NCI-H1436 (cell line): ENCODE measurements at places on chromosomes 4 and X.
A peak's percentile ranks its signal among the peaks of the same experiment; 100 is the strongest.

GRCh38 chr4:168496834-168497233 lies at the start of gene PALLD:
Gene PALLD, plus strand, starts transcription at chr4:168497052.
- no peak for DNase-seq

- no peak for DNase-seq
These were observed 1387.6 kb downstream of the STIM2 start for GRCh38 chr4:28248269-28248668.

GRCh38 chr4:1366371-1367229 lies 19.6 kb downstream of the UVSSA start:
- DNase-seq, result no peak

- no peak for DNase-seq
These were observed 132.1 kb upstream of the NEIL3 start for GRCh38 chr4:177177541-177178081.

GRCh38 chr4:147336252-147336651 lies 144.6 kb upstream of the EDNRA start:
- DNase-seq, result no peak

DNA sequence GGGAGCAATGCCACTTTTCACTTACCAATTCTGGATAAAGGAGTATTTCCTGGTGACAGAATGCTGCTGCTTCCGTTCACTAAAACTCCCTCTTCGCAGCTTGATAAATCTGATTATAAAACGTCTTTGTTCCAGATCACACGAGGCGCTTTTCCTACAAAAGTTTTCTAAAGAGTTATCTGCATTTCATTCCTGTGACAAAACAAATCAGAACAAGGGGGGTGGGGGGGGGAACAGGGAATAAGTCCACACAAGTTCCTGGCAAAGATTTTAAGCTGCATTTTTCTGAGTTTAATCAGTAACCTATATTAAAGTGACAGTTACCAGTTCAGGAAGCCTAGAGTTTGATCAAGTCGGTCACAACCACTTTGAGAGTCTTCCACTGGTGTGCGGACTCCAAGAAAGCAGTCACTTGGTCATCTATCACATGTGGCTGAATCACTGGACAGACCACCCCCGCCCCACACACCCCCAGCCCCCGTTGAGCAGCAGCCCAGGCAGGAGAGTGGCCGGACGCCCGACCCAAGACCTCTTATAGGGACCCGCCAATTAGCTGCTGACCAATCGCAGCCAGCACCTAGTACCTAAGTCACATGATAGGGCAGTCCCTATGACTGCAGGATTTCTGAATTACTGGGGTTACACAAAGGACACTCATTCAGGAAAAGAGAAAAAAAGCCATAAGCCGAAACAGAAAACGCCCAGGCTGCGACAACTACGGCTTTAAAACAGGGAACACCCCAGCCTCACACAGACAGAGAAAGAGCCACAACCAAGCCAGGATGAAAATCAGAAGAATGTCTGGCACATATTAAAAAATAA lies 569.3 kb upstream of the DIPK2B start:
- DNase-seq, result no peak

DNA sequence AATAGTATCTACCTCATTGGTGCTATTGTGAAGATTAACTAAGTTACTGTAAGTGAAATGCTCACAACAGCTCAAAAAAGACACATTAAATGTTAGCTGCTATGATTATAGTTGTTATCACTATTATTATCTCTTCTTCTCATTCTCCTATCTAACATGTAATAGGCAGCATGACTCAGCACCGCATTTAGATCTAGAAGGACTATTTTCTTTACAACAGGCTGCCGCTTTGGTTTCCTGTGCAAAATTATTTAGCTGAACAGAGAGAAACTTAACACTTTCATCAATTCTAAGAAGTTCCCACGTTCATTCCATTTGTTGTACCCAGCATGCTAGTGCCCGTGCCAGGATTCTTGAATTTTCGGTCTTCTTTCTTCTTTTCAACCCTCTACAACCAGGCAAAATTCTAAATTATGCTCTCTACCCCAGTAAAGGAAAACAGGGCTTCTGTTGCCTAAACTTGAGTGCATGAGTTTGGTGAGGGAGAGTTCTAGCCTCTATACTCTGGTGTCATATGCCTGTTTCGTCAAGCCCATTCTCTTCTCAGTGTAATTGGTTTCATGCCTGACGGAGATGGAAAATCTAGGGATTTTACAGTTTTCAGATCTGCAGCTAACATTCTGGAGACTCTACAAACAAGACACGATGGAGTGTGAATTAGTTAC lies 378.9 kb downstream of the PPP1R2C start:
- DNase-seq, result no peak

DNA sequence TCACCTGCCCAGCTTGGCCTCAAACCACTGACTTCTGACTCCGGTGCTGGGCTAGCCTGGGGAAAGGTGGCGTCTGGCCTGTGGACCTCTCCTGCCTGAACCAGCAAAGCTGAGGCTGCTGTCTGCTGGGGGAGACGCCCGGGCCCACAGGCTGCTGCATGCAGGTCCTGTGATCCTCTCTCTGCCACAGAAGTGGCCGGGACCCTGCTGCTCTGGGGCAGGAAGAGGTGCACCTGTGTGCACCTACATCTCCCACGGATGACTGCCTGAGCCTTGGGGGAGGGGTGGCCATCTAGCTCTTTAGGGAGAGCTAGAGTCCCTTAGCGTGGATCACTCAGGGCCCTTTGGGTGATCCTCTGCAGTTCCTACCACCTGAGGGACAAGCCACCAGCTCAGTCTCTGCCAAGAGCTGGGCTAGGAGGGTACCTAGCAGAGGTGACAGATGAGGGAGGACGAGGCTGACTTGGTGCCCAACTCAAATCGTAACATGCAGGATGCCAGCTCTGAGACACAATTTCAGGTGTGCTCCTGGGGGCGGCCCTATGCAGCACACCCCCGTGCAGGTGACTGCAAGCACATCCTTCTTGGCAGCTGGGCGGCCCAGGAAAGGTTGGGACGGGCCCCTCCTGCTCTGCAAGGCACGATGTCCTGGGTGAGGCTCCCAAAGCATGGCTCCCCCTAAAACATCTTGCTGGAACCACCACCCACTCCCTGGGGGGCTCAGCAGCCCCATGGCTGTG lies 22.5 kb downstream of the LETM1 start:
- no peak for DNase-seq

DNA sequence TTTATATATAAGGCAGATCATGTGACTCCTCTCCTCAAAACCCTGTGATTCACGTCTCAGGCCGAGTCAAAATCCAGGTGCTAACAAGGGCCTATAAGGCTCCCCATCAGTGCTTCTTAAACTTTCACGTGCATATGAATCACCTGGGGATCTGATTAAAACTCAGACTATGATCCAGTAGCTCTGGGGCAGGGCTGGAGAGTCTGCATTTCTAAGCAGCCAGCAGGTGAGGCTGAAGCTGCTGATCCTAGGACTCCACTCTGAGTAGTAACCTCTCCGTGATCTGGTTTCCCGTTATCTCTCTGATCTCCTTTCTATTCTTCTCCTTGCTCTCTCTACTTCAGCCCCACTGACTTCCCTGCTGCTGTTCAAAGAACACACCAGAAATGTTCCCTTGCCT lies 252.4 kb upstream of the RPS6KA3 start:
- DNase-seq, result no peak

DNA sequence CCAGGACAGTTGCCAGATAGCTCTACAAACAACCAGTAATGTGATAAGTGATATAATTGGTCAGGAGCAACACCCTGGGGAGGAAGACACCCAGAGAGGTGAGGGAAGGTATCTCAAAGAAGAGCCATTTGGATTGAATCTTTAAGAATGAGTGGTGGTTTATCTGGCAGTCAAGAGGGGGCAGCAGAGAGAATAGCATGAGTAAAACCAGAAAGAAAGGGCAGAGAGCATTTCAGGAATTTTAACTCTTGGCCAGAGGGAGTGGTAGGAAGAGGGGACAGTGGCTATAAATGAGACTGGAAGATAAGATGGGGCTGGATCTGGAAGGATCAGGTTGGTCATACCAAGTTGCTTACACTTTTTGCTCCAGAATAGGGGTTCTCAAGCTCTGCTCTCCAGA lies 5.9 kb upstream of the SEPTIN6 start:
- DNase-seq, result peak; percentile 37

GRCh38 chr4:16067515-16067914 lies 16.3 kb downstream of the PROM1 start:
- no peak for DNase-seq

DNA sequence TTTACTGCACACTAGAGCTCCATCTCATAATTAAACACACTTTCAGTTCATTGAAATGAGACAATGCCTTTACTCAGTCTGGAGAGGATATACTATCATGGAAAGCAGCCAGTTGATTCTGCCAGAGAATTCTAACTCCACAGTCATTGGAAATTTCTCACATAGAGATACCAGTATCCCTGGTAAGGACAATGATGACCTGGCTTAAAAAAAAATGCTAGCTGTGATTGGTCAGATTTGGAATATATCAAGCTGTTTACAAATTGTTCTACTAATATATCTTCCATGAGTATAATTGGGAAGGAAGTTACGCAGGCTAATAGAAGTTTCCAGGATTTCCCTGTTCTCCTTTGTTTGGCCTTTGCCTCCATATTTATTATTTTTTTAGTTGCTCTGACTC lies 34.5 kb upstream of the TLL1 start:
- DNase-seq, result no peak

- peak; percentile 28 for DNase-seq
These were observed 77.1 kb downstream of the TBCK start for GRCh38 chr4:106238820-106239420.

DNA sequence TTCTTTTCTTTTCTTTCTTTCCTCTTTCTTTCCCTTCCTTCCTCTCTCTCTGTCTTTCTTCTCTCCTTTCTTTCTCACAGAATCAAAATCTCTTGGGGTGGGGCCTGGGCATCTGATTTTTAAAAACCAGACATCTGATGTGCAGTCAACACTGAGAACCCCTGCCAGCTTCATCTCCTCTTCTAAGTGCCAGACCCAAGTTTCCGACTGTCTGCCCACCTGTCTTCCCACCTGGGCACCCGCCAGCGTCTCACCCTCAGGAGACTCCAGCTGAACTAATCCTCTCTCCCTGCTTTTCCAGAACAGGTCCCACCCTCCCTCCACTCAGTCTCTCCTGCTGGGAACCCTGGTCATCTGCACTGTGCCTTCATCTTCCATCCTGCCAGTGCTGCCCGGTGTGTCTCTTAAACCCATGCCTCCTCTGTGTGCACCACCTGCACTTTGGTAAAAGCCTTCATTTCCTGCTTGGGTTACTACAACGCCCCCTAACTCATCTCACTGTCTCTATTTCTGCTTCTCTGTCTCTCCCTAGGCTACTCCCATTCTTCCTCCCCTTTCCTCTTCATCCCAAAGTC lies 2.8 kb downstream of the SOD3 start:
- DNase-seq, result no peak

DNA sequence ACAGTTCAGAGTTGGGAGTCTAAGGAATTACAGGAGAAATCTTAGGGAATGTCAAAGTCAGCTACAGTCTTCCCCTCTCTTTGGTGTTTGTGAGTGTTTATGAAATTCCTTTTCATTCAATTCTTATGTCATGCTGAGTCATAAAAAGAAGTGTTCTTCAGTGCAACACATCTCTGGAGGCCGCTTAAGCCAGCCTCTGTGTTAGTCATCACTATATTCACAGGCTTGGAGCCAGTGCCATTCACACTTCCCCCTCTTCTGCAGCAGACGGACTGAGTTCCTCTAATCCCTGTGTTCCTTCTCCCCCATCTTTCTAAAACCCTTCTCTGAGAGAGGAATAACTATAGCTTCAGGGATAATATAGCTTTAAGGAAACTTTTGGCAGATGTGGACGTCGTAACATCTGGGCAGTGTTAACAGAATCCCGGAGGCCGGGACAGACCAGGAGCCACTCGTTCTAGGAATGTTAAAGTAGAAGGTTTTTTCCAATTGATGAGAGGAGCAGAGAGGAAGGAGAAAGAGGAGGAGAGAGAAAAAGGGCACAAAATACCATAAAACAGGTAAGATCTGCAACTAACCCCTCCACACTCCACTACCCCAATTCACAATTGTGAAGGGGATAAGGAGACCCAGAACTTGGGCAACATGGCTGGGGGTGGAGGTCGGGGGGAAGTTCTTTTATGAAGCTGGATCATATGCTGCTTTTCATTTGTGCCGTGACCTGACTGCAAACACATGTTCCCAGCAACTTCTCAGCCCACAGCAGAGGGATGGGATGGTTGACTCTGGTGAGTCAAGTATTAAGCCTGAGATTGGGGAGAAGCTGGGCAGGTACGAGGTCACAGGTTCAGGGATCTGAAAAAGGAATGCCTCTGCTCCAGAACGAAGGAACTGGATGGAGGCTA lies at the start of gene SRPX2:
SRPX2 (plus strand) TSS at position 244 of the 905 bp plus-strand sequence. CDS start 2,124 bp downstream, outside the sequence.
- no peak for DNase-seq

GRCh38 chrX:48461830-48462229 lies 8.2 kb downstream of the SLC38A5 start:
- no peak for DNase-seq

- no peak for DNase-seq
These were observed 60.5 kb downstream of the NHS start for GRCh38 chrX:17435476-17435875.

DNA sequence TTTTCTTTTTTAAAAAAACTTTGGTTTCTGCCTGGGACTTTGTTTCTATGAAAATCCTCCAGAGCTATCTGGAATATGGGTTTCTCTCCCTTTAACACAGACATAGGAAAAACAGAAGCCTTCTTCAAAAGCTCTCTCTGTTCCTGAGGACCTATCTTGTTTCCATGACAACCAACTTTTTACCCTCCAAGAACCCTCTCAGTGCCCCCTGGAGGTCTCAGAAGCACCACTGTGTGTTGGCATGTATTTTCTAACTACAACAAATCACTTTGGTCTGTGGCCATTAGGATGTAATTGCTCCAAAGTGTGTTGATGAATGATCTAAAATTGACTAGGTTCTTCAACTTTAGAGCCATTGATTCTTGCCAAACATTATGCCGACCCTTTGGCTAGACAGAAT lies 1331.6 kb downstream of the ADGRL3 start:
- no peak for DNase-seq

DNA sequence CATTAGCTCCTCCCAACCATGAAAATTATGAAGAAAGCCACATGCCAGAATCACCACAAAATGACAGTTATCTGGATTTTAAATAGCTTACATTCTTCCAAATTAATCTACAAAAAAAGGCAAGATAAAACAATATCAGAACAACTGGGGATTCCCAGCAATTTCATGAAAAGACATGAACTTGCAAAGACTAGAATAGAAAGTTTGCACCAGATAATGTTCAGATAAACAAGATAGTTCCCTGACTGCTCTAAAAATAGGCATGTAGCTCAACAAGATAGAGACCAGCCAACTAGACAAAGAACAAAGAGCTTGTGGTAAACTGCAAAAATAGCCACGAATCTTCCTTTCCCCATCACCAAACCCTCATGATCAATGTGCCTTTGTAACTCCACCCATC lies 30.3 kb upstream of the DDX53 start:
- DNase-seq, result no peak

DNA sequence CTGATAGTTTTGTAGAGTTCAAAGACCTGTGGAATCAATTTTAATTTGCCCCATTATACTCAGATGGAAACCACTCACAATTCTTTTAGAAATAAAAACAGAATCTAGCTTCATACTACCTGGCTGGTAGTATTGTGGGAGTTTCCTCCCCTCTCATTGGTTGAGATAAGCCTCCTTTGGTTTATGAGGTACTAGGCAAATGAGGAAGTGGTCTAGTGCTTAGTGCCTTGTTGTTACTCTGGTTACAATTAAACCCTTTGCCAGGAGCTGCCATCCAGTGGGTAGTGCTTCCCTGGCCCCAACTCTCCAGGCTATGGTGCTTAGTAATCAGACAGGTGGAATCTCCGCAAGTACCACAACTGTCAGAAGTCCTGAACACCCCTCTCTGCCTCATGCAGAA lies 118.3 kb downstream of the CDKL5 start:
- DNase-seq, result no peak
